NCI-H1436 treated with DMSO at 0.1 percent for 48 hours (cell line): ENCODE measurements at places on chromosomes 16 and 17.

- DNase-seq = no peak
These were observed 17.5 kb downstream of the CACNG4 start for GRCh38 chr17:66981983-66982508.

- no peak for DNase-seq
These were observed 188.6 kb downstream of the C16orf78 start for GRCh38 chr16:49562228-49562627.

GRCh38 chr17:63364944-63365343, 81.2 kb downstream of the CYB561 start:
- DNase-seq = no peak

GRCh38 chr16:629185-629832, 1.5 kb upstream of the WFIKKN1 start:
- DNase-seq = no peak

DNA sequence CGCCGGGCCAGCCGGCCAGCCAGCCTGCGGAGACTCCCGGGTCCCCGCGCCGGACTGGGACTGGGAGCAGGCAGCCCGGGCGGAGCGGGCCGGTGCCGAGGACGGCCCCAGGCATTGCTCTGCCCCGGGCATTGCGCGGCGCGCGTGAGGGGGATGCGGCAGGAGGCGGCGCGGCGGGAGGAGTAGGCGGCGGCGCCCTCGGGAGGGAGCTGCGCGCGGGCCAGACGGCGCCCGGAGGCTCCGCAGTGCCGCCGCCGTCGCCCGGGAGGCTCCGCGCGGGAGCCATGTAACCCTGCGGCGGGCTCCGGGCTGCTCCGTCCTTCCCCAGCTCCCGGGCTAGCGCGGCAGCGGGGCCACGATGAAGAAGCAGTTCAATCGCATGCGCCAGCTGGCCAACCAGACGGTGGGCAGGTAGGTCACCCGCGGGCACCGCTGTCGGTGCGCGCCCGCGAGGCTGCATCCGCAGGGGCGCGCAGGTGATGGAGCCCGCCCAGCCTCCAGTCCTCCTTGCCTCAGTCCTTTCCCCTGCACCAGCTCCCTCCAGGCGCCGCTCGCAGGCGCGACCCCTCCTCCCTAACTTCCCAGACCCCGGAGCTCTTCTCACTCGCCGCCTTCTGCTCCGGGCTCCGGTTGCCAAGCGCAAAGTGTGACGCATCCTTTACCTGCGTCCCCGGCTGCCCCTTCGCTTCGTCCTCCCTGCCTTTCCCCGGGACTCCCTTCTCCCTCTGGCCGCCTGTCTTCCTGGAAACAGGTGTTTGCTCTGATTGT, at the start of gene ARHGAP44:
Gene ARHGAP44, plus strand, starts transcription at position 18 of the 768 bp plus-strand sequence. Its CDS starts 341 bp downstream, at position 359.
- no peak for DNase-seq

GRCh38 chr17:15366026-15366425, 24.6 kb upstream of the TEKT3 start:
- DNase-seq = no peak

GRCh38 chr16:54097774-54098173, 188.8 kb downstream of the IRX3 start:
- no peak for DNase-seq

GRCh38 chr16:89473791-89474414, 16.5 kb downstream of the ANKRD11 start:
- no peak for DNase-seq

DNA sequence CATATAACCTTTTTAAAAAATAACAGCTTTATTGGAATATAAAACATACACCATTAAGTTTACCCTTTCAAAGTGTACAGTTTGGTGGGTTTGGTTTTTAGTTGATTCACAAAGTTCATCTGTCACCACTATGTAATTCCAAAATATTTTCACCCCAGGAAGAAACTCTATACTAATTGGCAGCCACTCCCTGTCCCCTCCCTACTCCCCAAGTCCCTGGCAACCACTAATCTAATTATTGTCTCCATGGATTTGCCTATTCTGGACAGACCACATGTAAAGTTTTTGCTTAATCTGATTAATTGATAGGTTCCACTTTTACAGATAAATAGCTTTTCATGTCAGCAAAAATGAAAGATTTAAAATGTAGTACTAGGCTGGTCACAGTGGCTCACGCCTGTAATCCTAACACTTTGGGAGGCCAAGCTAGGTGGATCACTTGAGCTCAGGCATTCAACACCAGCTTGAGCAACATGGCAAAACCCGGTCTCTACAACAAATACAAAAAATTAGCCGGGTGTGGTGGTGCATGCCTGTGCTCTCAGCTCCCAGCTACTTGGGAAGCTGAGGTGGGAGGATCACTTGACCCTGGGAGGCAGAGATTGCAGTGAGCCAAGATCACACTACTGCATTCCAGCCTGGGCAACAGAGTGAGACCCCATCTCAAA, 25.0 kb upstream of the MAPK3 start:
- DNase-seq = no peak

DNA sequence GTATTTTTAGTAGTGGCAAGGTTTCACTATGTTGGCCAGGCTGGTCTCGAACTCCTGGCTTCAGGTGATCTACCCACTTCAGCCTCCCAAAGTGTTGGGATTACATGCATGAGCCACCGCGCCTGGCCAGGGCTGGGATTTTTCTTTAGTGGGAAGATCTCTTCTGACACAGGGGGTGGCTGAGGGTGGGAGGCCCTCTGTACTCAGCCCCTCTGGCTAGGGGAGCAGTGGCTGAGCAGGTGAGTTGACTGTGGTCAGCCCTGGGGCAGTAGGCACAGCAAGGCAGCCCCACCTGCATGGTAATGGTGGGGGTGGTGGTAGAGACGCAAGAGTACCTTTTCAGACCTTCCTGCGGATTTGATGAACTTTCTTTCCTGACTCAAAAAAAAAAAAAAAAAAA, 12.3 kb upstream of the GPRC5B start:
- no peak for DNase-seq

GRCh38 chr16:2004795-2005517, 4.7 kb downstream of the ZNF598 start:
- DNase-seq = no peak

DNA sequence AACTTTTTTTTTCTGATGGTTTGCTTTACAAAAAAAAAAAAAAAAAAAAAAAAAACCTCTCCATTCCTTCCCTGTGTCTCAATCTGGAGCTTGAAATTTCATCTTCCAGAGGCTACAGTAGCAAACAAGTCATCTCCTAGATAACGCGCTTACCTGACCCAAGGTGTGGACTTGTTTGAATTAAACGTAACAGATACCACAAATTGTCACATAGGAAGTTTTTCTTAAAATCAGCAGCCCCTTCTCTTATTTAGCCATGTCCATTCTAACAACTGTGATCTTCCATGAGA, 2.0 kb downstream of the STAT5B start:
- DNase-seq = no peak

- DNase-seq = no peak
These were observed 2.3 kb downstream of the PAFAH1B1 start for GRCh38 chr17:2595716-2596115.

DNA sequence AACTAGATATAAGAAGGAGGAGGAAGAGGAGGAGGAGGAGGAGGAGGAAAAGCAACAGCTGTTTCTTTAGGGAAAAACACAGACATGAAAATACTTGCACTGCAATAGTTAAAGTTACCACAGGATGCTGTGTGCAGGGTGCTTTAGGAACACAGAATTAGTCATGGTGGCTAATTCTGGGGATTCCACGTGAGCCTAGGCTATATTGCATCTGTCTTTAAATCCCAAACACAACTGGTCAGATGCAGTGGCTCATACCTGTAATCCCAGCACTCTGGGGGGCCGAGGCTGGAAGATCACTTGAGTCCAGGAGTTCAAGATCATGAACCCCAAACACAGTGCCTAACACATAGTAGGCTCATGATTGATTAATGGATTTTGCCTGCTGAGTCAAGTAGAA, 155.3 kb upstream of the C16orf82 start:
- no peak for DNase-seq

GRCh38 chr16:2023092-2024031, 3.3 kb upstream of the NHERF2 start:
- DNase-seq = no peak

DNA sequence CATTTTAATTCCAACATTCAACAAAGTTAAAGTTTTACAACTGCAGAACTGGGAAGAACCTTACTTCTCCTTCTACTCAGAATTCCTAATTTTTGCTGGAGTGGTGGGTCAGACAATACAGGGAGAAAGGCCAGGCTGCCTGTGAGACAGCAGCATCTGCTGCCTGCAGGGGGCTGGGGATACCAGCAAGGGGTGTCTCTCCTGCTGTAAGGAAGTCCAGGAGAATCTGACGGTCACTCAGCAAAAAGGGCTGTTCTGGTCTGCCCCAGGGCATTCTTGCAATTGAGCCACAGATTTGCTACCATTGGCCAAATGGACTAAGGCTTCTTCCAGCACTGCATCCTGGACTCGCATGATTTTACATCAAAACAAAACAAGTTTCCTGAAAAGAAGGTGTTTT, 426.6 kb upstream of the CDH11 start:
- DNase-seq = no peak
